Stimulated activated CD8-positive, alpha-beta memory T cell treated with anti-CD3 and anti-CD28 coated beads, Interleukin-4, amount 100 ng/mL, for 4 hours (primary cell): ENCODE measurements at places on chromosomes 6 and 20.

GRCh38 chr6:122694602-122695001 lies 84.4 kb downstream of the PKIB start:
- DNase-seq = no peak

DNA sequence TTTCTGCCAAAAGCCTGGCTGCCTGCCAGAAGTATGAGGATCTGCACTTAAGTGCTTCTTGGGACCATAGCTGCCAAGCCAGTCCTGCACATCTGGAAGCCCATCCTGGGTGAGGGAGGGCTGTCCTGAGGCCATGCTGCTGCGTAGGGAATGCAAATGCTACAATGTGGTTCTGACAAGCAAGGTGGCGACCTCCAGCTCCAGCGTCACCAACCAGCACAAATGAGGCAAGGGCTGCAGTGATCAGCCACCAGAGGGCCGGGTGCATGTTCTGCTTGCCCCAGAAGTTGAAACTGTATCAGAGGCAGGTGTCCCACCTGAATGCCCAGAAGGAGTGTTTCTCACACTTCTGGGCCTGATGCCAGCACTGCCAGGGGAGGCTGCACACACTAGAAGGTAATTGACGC lies 99.1 kb upstream of the KCNQ5 start:
- DNase-seq = no peak

GRCh38 chr6:168132531-168133167 lies 53.6 kb upstream of the FRMD1 start:
- DNase-seq = no peak

DNA sequence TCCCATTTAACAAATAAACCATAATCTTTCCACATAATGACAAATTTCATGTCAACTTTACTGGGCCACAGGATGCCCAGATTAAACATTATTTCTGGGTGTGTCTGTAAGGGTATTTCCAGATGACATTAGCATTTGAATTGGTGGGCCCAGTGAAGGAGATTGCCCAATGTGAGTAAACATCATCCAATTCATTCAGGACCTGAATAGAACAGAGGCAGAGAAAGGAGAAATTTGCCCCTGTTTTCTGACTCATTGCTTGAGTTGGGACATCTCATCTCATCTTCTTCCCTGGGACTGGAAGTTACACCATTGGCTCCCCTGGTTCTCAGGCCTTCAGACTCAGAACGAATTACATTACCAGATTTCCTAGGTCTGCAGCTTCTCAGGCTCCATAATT lies 142.9 kb downstream of the TPBG start:
- no peak for DNase-seq

- DNase-seq = no peak
Observed at GRCh38 chr6:34897130-34897529, 8.1 kb downstream of the ANKS1A start.

DNA sequence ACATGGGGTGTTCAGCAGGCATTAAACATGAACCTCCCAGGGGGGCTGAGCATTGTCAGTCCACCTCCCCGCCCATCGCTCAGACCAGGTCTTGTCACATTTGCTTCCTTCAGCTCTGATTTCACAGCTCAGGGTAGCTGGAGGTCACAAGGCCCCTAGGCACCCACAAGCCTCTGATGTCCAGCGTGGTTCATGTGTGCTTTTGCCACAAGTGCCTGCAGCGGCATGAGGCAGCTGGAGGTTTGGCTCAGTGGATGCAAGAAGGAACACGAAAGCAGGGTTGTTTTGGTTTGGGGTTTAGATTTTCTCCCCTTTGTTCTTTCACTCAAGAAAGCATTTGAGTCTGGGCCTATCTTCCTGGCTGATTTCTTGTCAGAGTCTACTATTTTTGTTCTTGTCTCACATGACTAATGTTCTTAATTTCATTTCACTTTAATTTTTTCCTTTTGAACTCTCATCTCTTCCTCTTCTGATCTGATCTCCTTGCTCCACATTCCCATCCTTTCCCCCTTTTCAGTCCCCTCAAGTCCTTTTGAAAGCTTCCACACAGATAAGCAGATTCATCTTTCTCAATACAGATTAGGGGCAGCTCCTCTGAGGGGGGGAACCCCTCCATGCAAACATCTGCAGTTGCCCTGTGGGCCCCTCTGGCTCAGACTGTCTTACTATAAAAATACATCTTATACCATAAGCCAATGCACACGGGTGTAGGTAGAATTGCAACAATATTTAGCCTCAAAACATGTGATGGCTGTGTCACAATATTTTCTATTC lies 68.1 kb upstream of the CEP85L start:
- no peak for DNase-seq

- DNase-seq = no peak
Observed at GRCh38 chr6:129889580-129889979, 28.5 kb upstream of the TMEM244 start.

- no peak for DNase-seq
Observed at GRCh38 chr6:106614592-106615257, 14.6 kb downstream of the RTN4IP1 start.

GRCh38 chr20:53702617-53703016 lies 109.0 kb upstream of the ZNF217 start:
- DNase-seq = no peak

- DNase-seq = no peak
Observed at GRCh38 chr20:48622421-48622820, 205.4 kb downstream of the PREX1 start.

GRCh38 chr6:36622901-36623546 lies 28.9 kb downstream of the SRSF3 start:
- DNase-seq = no peak

- peak; percentile 69 for DNase-seq
Observed at GRCh38 chr6:167350731-167351655, 26.1 kb downstream of the TTLL2 start.

GRCh38 chr6:114390176-114390575 lies 47.4 kb upstream of the HS3ST5 start:
- DNase-seq = no peak

GRCh38 chr6:111871725-111872400 lies 1.4 kb downstream of the FYN start:
- no peak for DNase-seq

GRCh38 chr20:63699466-63700198 lies 3.2 kb downstream of the TNFRSF6B start:
- no peak for DNase-seq

- no peak for DNase-seq
Observed at GRCh38 chr6:42434237-42434636, 17.5 kb downstream of the TRERF1 start.

DNA sequence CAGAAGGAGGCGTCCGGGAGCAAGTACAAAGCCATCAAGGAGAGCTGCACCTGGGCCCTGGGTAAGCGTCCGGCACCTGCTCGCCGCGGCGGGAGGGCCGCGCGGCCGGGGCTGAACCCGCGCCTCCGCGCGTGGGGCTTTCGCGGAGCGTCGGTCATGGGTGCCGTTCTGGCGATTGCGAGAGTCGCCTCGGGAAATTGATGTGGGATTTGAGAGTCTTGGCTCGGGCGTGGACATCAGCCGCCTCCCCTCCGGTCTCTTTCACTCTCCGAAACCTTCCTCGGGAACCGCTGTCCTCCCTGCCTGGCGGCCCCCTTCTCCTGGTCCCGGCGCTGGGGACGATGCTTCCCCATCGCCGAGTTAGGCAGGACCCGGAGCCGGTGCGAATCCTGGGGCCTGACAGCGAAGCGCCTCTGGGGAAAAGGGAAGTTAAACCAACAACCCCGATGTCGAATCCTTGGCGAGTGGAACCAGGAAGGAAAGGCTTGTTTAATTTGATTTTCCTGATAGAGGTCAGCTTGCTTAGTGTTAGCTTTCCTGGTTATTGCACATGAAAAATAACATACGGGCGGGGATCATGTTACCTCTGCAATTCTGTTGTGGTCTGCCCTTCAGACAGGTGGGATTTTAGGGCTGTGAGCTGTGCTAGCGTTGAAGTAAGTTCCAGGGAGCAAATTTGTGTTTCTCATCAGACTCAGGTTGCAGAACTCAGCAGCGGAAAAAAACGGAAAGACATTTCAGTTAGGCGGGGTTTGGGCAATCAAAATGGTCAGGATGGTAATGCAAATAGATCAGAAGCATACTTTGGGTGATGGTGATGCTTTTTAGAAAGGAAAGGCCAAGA lies 594 bp downstream of the ARFGEF3 start:
- no peak for DNase-seq

GRCh38 chr6:136655239-136656014 lies 105.2 kb upstream of the MAP7 start:
- DNase-seq = no peak

GRCh38 chr6:82953871-82954270 lies 111.8 kb downstream of the UBE3D start:
- DNase-seq = no peak

DNA sequence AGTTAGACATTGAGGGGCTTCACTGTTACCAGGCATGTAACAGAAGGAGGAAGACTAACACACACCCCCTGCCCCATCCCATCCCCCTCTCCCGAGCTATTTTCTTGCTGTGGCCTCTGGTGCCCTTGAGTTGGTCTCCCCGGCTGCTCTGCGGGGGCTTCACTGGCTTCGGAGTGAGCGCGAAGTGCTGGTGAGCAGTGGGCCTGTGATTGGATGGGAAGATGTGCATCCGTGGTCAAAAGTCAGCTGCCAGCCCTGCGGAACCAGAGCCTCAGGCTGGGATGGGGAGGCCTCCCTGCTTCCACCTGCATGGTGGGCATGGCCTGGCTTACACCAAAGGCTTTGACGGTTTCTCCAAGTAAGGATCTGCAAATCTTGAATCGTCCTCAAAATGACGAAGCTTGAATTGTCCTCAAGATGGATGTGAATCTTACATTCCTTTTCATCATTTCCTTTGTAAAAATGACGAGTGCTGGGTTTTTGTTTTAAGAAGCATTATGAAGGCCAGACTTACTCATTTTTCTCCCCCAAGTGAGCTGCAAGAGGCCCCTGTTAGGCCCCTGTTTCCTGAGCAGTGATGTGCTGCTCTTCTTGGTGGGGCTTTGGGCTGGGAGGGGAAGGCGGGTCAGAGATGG lies 23.7 kb downstream of the SPATA2 start:
- no peak for DNase-seq

- DNase-seq = no peak
Observed at GRCh38 chr6:77466055-77466450, 2.8 kb upstream of the HTR1B start.

- DNase-seq = no peak
Observed at GRCh38 chr6:142984386-142984785, 39.4 kb upstream of the HIVEP2 start.

- no peak for DNase-seq
Observed at GRCh38 chr6:11994875-11995461, 17.1 kb upstream of the HIVEP1 start.

DNA sequence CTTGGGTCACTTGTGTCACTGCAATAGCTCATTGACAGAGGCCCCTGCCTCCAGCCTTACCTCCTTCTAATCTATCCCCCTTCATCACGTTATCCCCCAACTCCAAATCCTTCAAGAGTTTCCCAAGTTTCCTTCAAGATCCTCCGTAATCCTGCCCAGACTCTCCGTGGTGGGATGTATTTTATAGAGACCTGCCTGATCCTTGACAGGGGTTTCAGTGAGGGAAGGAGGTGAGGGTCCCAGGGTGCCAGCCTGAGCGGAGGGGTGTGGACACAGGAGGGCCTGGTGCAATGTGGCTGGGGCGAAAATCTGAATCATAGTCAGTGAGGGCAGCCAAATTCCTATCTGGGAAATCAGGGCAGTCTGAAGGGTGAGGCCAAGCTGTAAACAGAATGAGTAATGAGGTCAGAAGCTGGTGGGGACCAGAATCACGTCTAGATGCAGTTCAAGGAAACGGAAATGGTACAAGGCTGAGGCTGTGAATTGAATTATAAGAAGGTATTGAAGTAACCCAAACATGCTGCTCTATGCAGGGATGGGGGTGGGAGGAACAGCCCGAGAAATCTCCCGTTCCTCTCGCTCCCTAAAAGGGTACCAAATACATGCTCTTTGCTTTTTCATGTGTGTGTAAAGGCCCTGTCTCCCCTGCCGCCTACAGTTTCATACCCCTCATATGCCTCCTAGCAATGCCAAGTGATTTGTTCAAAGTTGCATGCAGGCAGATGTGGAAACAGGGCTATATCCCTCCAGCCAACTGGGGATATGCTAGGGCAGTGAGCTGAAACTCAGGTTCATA lies 35.4 kb upstream of the PIM1 start:
- no peak for DNase-seq

DNA sequence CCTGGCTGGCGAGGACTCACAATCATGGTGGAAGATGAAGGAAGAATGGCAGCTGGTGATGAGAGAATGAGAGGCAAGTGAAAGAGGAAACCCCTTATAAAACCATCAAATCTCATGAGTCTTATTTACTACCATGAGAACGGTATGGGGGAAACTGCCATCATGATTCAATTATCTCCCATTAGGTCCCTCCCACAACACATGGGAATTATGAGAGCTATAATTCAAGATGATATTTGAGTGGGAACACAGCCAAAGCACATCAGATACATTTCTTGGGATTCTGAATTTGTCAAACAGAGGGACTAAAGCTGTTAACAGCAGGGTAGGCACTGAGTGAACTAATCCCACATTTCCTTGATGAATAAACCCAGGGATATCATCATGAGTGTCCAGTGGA lies 116.2 kb upstream of the PLCB4 start:
- no peak for DNase-seq

DNA sequence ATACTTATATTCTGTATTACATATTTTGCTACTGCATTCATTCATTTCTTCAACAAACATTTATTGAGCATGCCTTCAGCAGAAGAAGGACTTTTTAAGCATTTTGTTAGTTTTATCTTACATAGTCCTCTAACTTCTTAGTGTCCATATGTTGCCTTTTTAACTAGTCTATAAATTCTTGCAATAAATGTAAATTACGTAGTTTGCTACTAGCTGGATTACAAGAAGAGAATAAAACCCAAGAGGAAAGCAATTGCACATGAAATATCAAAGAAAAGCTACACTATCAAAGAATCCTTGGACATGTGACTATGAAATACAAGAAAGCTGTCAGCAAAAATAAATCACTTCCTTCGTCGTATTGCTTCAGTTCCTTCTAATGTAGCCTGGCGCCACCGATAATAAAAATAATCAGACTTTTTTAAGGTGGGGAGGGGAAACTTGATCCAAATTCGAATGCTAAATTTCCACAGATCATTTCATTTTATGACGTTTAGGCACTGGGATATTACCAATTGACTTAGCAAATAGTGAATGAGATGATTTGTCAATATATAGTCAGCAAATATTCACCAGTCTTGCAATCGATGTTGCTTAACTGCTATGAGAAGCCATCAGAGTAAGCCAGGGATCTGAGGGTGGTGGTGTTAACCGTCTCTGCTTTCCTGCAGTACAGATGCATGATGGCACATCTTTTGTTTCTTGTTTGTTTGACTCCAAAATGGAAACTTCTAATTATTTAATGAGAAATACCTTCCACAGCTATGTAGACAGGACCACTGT lies 258.7 kb upstream of the EXOC2 start:
- DNase-seq = no peak

GRCh38 chr20:38900606-38901005 lies 25.6 kb upstream of the FAM83D start:
- DNase-seq = no peak

GRCh38 chr6:122754191-122754731 lies 25.3 kb upstream of the FABP7 start:
- no peak for DNase-seq

GRCh38 chr6:43771858-43772680 lies 2.1 kb downstream of the VEGFA start:
- DNase-seq = peak; percentile 28

GRCh38 chr20:24046888-24047287 lies 58.3 kb upstream of the GGTLC1 start:
- DNase-seq = no peak
